Caki2 (cell line): ENCODE measurements at places on chromosomes 1 and 21.

DNA sequence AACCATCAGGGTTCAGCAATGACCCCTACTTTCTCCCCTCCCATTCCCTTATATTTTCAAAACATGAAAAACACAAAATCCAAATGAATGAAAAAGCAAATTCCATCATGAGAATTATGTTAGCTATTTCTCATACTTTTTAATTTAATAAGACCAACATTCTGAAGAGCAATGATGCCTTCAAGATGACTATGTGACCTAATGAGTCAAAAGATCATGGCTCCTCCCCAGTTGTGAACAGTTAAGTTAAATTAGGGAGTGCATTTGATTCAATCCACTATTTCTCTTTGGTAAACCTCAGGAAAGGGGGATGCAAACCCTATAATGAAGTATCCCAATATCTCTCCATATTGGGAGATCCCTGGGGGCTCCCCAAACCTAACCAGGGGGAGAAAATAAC, 36.5 kb downstream of the PUM1 start:
- no peak for DNase-seq

DNA sequence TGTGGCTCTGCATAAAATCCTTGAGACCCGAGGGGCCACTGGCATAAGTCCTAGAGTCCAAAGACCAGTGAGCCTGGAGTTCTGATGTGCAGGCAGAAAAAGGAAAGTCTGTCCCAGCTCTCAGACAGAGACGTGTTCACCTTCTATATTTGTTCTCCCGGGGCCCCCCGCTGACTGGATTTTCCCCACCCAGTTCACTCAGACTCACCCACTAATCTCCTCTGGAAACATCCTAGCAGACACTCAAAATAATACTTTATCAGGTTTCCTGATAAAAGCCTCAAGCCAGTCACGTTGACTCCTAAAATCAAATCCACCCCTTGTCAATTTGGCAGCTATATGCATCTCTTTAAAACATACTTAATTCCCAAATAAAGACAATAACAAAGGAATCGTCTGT, 1084.2 kb upstream of the NCAM2 start:
- no peak for DNase-seq

- no peak for DNase-seq
Measured at GRCh38 chr1:200971428-200971903, 52.0 kb downstream of the KIF21B start.

GRCh38 chr1:228306275-228307217, 98.7 kb downstream of the OBSCN start:
- DNase-seq, result no peak

DNA sequence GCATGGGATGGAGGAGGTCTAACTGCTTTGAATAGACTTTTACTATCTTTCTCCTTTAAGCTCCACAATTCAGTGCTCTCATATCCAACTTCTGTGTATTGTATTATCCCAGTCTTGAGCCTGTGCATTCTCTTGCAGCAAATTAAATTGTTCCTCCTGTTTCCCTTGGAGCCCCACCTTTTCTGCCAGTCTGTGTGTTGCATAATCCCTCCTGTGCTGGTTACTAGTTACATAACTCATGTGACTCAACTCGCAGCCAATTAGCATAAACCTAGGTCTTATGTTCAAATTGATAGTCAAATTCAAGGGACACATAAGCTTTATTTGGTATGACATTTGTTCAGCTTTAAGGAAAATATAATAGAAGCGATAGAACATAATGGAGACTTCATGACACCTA, 1863.5 kb downstream of the MRPL39 start:
- DNase-seq, result no peak

GRCh38 chr1:218514689-218515088, 169.6 kb downstream of the TGFB2 start:
- DNase-seq, result no peak

GRCh38 chr1:184199438-184200085, 148.0 kb downstream of the TSEN15 start:
- DNase-seq, result peak; percentile 27

DNA sequence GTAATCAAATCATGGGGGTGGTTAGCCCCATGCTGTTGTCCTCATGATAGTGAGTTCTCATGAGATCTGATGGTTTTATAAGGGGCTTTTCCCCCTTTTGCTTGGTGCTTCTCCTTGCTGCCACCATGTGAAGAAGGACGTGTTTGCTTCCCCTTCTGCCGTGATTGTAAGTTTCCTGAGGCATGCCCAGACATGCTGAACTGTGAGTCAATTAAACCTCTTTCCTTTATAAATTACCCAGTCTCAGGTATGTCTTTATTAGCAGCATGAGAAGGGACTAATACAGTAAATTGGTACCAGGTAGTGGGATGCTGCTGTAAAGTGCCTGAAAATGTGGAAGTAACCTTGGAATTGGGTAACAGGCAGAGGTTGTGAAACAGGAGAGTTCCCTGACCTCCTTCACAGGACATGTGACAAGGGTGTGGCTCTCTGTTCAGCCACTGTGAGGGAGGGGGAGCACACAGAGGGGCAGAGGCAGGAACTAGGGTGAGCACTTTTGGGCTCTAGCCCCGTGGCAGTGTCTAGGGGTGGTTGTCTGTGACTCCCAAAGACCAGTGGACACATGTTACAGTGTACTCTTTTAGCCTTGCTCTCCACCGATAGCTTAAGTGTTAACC, 105.3 kb downstream of the BACH1 start:
- no peak for DNase-seq

DNA sequence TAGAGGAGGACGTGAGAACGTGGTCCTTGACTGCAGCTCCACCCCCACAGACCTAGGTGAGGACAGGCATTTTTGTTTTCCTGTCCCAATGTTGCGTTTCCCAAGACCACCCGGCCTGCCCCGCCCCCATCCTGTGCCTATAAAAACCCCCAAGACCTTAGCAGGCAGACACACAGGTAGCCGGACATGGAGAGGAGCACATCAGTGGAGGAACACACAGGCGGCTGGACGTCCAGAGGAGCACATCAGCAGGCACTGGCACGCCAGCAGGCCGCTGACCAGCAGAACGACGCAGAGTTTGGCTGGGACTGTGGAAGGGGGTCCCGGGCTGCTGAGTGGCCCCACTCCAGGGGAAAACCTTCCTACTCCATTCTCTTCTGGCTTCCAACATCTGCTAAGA, 12.7 kb upstream of the HMGCL start:
- no peak for DNase-seq

DNA sequence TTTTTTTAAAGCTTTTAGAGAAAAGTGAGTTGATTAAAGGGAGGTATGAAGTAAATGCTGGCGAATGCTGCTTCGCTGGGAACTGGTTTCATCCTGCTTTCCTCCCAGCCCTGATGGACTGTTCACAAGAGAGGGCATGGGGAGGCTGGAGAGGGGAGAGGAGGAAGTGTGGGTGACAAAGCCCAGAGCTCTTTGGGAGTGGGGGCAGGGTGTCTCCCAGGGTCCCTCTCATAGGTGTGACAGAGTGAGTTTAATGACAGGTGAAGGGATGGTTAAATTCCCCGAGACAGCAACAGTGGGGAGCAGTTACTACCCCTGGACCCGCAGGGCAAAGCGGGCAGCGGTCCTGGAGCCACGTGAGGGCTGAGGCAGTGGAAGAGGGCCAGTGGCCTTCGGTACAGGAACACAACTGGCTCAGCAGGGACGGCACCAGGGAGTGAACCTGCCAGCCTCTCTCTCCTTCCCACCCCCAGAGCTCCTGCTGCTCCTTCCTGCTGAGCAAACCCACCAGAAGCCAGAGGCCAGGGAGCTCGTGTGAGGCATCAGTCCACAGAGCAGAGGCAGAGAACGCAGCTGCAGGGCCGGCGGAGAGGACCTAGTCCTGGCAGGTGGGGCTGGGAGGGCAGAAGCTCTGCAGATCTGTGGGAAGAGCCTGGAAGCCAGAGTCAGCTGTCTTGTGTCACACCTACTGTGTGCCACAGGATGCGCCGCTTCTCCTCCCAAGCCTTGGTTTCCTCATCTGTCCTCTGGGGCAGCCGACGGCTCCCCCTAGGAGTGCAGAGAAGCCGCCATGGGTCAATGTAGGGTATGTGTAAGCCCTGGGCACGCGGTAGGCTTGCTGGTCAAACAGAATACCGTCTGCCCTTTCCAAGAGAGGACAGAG, 20.9 kb upstream of the LRP8 start:
- DNase-seq, result no peak

GRCh38 chr1:32861904-32862695, 8.6 kb downstream of the FNDC5 start:
- no peak for DNase-seq

- no peak for DNase-seq
Measured at GRCh38 chr1:156356262-156356874, 12.6 kb upstream of the RHBG start.

DNA sequence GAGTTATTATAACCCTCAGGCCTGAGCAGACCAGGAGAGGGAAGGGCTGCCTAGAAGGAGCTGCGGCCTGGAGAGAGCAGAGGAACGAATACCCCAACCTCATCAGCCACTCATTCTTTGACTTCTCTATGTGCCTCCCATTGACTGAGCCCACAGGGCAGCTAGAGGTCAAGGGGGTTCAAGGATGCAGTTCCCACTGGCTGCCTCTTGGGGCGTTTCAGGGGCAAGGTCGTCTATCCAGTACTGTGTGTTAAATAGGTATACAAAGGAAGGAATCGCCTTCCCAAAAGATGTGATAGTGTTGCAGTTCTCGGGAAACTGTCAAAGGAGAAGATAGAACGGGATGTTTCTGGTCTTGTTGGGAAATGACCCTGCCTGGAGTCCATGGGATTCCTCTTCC, 250.6 kb downstream of the PRDM2 start:
- DNase-seq, result no peak

DNA sequence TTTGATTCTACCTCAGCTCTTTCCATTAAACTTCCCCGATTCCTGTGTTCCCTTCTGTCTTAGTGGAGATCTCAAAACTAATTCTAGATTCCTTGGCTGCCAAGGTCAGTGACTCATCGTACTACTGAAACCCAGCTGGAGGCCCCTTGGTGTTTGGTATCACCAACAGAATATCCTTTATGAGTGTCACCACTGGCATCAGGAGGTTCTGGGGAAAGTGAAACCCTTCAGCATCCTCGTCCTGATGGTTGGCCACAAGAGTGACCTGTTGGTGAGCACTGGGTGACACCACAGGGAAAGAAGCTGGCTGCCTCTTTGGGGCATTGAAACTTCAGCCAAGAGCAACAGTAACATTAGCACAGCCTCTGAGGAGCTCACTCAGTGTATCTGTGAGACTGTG, 9.6 kb downstream of the RAB42 start:
- DNase-seq, result peak; percentile 72

DNA sequence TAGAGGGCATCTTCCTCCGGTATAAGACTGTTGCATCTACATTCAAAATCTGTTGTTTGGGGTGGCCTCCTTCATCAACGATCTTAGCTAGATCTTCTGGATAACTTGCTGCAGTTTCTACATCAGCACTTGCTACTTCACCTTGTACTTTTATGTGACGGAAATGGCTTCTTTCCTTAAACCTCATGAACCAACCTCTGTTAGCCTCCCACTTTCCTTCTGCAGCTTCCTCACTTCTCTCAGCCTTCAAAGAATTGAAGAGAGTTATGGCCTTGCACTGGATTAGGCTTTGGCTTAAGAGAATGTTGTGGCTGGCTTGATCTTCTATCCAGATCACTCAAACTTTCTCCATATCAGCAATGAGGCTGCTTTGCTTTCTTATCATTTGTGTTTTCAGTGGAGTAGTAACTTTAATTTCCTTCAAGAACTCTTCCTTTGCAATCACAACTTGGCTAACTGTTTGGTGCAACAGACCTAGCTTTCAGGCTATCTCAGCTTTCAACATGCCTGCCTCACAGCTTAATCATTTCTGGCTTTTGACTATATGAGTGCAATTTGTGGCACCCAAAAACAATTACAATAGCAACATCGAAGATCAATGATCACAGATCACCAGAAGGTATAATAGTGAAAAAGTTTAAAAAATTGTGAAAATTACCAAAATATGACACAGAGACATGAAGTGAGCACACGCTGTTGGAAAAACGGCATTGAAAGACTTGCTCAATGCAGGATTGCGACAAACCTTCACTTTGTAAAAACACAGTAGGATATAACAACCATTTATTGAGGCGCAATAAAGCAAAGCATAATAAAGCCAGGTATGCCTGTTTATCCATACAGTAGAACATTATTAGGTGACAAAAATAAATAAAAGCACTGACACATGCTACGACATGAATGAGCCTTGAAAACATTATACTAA, 56.7 kb upstream of the GFI1 start:
- DNase-seq, result no peak

- no peak for DNase-seq
Measured at GRCh38 chr1:52680353-52680752, 17.8 kb downstream of the COA7 start.

DNA sequence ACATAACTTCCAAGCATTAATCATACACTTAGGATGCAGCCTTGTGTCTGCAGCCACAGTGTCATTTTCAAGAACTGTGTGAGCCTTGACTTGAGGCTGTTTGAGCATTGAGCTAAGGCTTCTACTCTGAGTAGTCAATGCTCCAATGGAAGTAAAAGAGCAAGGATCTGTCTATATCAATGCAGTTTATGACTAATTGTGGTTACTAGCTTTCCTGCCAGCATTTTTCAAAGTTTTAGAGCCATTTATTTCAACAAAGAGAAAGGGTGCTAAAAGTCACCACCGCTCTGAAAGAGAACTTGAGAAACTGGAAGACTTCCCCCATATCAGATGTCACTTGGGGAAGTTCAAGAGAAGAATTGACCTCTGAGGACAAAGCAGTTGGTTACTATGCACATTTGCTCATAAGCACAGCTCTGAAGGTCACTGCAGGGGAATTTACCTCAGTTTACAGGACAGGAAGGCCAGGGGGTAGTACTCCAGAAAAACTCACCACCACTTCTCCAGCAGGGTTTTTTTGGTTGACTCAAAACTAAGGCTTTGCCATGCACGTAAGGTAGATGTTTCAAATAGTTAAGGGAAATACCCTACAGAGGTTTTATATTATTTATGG, 24.5 kb upstream of the RGS1 start:
- peak; percentile 42 for DNase-seq

GRCh38 chr1:233707153-233707879, 93.4 kb downstream of the KCNK1 start:
- peak; percentile 74 for DNase-seq

DNA sequence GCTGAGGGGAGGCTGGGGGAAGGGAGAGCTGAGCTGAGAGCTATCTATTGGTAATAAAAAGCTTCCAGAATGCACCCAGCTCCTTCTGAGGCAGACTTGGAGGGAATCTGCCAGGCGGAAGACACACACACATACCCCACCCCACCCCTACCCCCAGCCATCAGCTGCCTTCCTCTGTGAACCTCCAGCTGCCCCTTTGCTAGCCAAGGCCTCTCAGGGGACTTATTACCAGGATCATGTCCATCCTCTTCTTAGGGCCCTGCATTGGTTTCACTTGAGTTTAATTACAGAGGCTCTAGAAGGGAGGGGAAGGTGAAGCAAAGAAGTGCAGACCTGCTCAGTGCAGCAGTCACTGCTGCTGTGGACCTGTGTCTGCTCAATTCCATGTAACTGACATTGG, 156.4 kb downstream of the OMA1 start:
- DNase-seq, result no peak

GRCh38 chr1:178870221-178870620, 656 bp downstream of the ANGPTL1 start:
- DNase-seq, result no peak
